T47D (cell line): ENCODE measurements at places on chromosomes 4 and X.

- DNase-seq = no peak
Measured at GRCh38 chr4:142155347-142155746, 519.0 kb downstream of the IL15 start.

DNA sequence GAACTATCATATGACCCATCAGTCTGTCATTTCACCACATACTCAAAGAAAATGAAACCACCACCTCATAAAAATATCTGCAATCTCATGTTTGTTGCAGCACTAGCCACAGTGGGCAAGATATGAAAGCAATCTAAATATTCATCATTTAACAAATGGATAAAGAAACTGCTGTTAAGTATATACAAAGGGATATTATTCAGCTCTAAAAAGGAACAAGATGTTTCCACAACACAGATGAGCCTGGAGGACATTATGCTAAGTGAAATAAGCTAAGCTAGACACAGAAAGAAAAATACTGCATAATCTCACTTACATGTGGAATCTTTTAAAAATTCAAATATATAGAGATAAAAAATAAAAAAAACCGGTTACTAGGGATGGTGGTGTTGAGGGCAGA is 108.2 kb upstream of the BRWD3 start:
- no peak for DNase-seq

- DNase-seq = no peak
Measured at GRCh38 chrX:19686876-19687275, 171.6 kb upstream of the MAP3K15 start.

DNA sequence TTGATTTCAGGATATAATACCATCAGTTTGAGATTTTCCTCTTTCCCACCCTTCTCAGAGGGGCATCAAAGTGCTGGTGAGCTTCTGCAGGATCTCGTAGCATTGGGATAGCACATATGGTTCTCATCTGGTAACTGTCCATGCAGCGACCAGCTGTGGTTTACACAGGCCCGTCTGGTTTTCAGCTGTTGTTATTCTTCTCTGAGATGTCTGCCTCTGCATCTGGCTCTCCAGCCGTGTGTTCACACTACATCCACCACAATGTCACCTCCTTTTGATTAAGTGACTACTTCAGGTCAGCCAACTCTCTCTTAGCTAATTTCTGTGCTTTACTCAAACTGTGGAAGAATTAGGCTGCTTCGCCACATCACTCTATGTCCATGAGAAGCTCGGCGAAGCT is 676.7 kb upstream of the TENM3 start:
- DNase-seq = no peak

DNA sequence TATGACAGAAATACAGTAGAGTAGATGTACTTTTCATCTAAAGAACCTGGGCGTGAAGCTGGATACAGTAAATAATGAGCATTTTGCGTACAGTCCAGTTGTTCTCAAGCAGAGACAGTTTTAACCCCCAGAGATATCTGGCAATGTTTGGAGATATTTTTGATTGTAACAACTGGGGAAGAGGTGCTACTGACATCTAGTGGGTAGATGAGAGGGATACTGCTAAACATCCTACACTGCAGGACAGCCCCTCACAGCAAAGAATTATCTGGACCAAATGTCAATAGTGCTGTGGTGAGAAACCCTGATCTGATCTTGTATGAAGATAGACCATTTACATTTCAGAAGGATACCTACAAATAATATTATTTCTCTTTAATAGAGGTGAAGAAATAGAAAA is 200.2 kb upstream of the FAM47A start:
- DNase-seq = peak; percentile 28

DNA sequence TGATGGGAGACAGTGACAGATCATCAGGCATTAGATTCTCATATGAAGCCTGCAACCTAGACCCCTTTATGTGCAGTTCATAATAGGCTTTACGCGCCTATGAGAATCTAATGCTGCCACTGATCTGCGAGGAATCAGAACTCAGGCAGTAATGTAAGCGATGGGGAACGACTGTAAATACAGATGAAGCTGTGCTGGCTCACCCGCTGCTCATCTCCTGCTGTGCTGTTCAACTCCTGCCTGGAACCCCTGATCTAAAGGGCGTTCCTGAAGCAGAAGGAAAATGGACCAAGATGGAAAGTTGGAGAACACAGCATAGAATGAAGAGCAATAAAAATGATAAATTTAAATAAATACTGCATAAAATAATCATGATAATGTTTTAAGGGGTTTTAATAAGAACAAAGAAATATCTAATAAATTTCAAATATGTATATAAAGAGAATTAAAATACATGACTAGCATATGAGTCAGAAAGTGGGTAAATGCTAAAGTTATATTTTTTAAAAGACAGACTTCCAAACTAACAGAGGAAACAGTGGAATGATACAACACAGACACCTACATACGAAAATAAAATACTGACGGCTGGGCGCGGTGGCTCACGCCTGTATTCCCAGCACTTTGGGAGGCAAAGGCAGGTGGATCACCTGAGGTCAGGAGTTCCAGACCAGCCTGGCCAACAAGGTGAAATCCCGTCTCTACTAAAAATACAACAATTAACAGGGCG is 59.2 kb downstream of the RBM47 start:
- DNase-seq = no peak

- no peak for DNase-seq
Measured at GRCh38 chr4:83328521-83329187, 6.0 kb downstream of the HPSE start.

GRCh38 chrX:134502686-134503085 is 42.7 kb downstream of the HPRT1 start:
- DNase-seq = no peak

- DNase-seq = no peak
Measured at GRCh38 chrX:141732031-141732430, 33.5 kb upstream of the SPANXD start.

- no peak for DNase-seq
Measured at GRCh38 chr4:566508-567295, 9.4 kb downstream of the TMEM271 start.

DNA sequence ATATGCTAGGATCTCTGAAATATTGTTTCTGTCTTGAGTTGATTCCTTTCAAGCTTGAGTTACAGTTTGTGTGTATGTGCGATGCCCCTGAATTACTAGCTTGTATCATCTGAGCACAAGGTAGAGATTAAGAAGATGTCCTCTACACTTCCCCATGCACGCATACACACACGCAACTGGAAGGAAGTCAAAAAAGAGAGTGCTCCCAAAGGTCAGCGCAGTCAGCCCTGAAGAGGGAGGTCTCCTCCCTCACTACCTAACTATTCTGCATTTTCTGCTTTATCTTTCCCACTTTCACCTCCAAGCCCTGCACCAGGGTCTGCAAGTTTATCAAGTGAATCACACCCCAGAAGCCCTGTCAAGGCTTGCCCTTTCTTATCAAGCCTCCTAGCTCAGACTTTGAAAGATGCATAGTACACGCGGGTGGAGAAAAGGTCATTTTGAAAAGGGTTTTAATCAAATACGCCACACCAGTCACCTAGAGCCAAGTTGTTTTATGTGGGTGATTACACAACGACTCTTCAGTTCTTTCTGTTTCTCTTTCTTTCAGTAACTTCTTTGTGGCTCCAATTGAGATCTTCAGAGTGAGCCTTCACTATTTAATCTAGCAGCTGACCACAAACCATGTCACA is 127.7 kb downstream of the ASB9 start:
- DNase-seq = no peak

DNA sequence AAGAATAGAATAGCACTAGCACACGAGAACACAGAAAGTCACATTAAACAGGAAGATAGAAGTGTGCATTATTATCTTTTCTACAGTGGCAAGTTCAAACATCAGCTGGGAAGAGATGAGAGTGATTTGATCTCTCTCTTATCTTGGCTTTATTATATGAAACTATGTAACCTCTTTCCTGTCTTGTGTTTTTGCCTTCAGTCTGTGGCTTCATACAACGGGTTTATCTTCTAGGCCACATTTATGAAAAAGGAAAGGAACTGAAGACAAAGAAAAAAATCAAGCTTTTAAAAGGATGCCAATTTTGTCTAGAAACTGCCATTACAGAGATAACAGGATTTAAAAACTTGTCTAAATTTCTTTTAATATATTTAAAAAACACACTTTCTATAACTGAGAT is 983.6 kb downstream of the RPA4 start:
- DNase-seq = no peak

DNA sequence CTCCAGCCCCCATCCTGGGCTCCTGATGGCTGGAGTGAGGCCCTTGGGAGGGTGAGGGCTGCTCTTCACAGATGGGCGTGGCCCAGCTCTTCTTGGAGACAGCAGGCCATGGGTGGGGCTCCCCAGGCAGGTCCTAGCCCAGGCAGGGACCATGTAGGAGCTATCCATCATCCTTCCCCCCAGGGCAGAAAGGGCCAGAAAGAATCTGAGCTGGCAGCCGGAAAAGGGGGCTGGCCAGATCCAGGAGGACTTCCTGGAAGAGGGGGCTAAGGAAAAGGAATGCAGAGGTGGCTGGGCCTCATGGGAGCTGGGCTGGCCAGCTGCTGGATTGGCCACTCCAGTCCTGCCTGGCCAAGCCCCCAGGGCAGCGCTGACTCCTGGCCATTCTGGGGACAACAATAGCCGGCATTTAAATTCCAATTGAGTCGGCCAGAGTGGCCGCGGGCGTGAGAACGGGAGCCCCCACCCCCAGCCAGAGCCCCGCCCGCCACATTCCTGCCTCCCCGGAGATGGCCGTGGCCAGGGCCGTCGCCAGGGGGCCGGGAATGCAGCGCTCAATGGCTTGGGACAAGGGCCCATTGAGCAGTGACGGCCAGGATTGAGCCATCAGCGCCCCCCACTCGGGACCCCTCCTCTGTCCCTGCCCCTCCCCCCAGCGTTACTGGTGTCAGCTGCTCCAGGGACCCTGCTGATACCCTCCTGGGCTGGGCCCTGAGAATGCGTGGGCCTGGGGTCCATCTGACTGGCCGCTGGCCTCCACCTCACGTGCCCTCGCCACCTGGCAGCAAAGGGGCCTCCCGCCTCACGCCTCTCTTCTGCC is 15.1 kb upstream of the FGFR3 start:
- no peak for DNase-seq

DNA sequence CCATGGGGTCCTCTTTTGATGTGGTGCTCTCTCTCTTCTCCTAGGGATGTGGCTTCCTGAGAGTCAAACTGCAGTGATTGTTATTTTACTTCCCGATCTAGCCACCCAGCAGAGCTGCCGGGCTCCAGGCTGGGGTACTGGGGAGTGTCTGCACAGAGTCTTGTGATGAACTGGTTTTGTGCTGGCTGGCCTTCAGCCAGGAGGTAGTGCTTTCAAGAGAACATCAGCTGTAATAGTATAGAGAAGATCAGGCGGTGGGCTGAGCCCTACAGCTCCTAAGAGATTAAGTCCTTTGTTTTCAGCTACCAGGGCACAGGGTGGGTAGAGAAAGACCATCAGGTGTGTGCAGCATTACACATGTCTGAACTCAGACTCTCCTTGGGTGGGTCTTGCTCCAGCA is 59.0 kb upstream of the AGTR2 start:
- DNase-seq = no peak

DNA sequence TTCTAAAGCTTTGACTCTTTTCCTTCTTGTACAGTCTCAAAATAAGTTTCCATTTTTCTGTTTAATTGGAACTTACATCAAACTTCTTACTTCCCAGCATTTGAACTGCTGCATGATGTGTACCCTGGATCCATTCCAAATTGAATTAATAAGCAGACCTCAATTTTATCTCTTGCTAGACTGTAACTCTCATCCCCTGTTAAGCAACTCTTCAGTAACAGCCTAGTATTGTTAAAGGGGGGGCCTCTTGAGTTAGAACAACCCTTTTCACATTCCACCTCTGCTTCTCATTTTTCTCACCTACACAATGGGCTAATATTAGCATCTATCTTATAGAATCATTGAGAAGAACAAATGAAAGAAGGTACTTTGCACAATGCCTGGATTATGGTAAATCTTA is 169.4 kb downstream of the IL1RAPL1 start:
- no peak for DNase-seq

DNA sequence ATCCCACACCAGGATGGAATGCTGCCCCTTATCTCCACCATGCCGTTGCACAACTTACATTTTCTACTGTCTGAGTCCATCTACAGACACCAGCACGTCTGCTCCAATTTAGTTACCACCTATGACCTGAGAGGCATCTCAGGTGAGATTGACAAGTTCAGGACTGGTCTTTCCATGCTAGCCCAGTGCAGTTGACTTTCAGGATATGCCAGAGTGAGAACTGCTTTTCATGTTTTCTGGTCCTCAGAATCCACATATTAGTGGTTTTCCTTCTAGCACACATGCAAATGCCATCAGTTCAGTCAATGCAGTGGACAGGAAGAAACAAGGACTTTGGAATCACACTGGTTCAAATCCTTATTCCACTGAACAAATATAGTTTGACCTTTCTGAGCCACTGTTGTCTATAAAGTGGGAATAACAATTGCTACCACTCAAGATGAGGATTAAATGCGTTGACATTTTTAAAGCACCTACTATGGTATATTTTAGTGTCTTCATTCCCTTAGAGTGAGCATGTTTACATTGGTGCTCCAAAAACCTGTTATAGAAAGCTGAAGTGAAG is 38.1 kb upstream of the ANXA3 start:
- DNase-seq = no peak
